ENCODE measurements at places on chromosomes 12 and 14. TPM values are rescaled to one million over a fixed set of nuclear protein-coding genes. Genes with fewer than 3 reads are reported as not detected.

The TDRD9 gene
- total RNA-seq = 5.4 TPM

The SLC25A47 gene
- total RNA-seq = not detected

The PRPH gene
- total RNA-seq = 6.1 TPM

The DAD1 gene
- 228 TPM for total RNA-seq

The MLEC gene
- 41.5 TPM for total RNA-seq

The DHRS2 gene
- 0.12 TPM for total RNA-seq

The PLBD1 gene
- 15.2 TPM for total RNA-seq

The RIN3 gene
- 15.3 TPM for total RNA-seq

The HECTD1 gene
- total RNA-seq = 217 TPM

The SLC24A4 gene
- 1.8 TPM for total RNA-seq

The PPP4R4 gene
- total RNA-seq = 0.12 TPM

All from gastroesophageal sphincter (tissue), 4 donors.